Activated CD4-positive, alpha-beta T cell treated with anti-CD3 and anti-CD28 coated beads, Interleukin-2, amount 50 U/mL, for 48 hours (primary cell): ENCODE measurements at places on chromosomes 13 and 19.
A peak's percentile ranks its signal among the peaks of the same experiment; 100 is the strongest.

GRCh38 chr13:95937714-95938320, 115.4 kb downstream of the UGGT2 start:
- no peak for DNase-seq

- DNase-seq = peak; percentile 59
Measured at GRCh38 chr13:49240017-49240416, 7.7 kb upstream of the CDADC1 start.

GRCh38 chr13:38684714-38685113, 2.2 kb upstream of the FREM2 start:
- no peak for DNase-seq

GRCh38 chr13:97188207-97188606, 33.9 kb upstream of the MBNL2 start:
- no peak for DNase-seq

- no peak for DNase-seq
Measured at GRCh38 chr13:66425741-66426140, 804.4 kb downstream of the PCDH9 start.
